ENCODE measurements at places on chromosomes 6 and 20. TPM values are rescaled to one million over a fixed set of nuclear protein-coding genes. Genes with fewer than 3 reads are reported as not detected.

The EXOC2 gene
- 39.0 TPM for total RNA-seq

The HSPA12B gene
- total RNA-seq = 50.2 TPM

The IBTK gene
- total RNA-seq = 22.6 TPM

The BANF2 gene
- not detected for total RNA-seq

The BMP2 gene
- 37.5 TPM for total RNA-seq

The CDKN1A gene
- total RNA-seq = 299 TPM
